ENCODE measurements at places on chromosomes 1 and 21.
A peak's percentile ranks its signal among the peaks of the same experiment; 100 is the strongest.

DNA sequence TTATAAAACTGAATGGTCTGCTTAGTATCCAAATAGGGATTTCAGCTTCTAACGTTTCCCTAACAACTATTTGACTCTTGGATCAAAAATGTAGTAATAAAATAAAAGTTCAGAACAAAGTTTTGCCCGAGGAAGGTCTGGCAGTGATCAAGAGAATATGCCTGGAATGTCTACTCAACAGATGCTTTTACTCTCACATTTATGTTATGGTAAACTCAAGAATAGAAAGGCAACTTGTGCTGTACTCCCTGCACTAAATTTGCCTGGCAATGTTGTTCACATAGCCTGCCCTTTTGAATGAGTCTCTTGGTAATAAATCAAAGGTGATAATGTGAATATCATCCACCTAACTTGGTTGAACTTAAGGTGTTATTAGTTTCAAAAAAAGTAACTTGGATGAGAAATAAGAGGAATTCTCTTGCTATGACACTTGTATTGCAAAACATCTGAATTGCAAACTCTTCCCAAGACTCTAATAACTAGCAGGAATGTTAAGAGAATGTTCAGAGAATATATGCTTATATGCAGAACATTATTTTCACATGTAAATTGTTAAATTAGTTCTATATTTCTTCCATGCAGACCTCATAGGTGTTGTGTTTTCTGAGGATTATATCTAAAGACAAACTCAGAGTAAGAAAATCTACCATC is 215.8 kb downstream of the COL24A1 start:
- H3K36me3 ChIP-seq = no peaks in the 10 kb centered on the region
- H3K4me3 ChIP-seq = no peak overlapping the region
- no peak for DNase-seq
- no peaks in the 10 kb centered on the region for H3K4me1 ChIP-seq
- H3K27ac ChIP-seq = no peak overlapping the region

- H3K27ac ChIP-seq = no peak overlapping the region
- H3K4me3 ChIP-seq = no peak overlapping the region
- H3K27me3 ChIP-seq = no peaks in the 10 kb centered on the region
- H3K4me1 ChIP-seq = peaks cover 6% of the 10 kb centered on the region
Measured at GRCh38 chr21:42298237-42298636, 17.0 kb downstream of the TFF3 start.

DNA sequence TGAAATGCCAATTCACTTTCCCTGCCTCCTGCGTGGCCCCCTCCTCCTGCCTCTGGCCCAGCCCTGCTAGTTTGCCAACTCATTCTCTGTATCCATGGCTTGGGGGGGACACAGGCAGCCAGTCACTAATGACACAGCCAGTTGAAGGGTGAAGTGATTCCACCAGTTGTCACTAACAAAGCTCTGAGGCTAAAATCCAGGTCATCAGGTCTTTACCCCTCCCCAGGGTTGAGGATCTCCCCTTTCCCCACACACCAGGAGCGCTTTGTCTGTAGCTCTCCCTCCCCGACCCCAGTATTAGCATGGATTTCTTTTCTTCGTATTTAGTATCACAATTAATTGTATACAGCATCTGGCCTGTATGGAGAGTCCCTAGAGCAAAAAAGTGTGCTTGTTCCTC is 394.1 kb downstream of the RRAGC start:
- H3K4me1 ChIP-seq = no peaks in the 10 kb centered on the region
- no peak overlapping the region for H3K4me3 ChIP-seq
- no peak for DNase-seq
- peaks cover 15% of the 10 kb centered on the region for H3K27me3 ChIP-seq
- H3K36me3 ChIP-seq = no peaks in the 10 kb centered on the region
- no peak overlapping the region for H3K27ac ChIP-seq

DNA sequence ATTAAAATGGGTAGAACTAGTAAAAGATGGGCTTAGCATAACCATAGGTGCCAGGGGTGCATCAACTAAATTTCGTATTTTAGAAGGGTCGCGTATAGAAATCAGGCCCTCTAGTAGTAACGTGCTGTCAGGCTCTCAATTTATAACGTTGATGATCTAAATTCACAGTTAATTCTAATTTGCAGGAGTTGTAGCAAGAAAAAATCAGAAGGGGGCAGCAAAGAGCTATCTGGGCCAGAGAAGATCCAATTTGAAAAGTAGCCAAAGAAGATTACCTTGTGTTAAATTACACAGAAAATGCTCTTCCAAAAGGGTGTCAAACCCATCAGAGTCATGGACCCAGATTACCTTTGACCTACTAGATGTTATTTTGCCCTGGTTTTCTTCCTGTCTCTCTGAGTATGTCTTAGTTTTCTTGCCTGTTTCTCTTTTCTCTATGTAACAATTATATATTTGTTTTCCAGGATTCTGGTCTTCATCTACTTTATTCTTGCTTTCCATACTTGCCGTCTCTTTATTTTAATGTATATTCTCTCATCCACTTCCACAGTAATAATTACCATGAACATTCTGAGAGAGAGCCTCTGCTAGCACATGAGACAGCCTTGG is 1030.9 kb downstream of the AMY1C start:
- no peak overlapping the region for H3K4me3 ChIP-seq
- no peak for DNase-seq
- H3K27ac ChIP-seq = no peak overlapping the region
- H3K4me1 ChIP-seq = no peaks in the 10 kb centered on the region

DNA sequence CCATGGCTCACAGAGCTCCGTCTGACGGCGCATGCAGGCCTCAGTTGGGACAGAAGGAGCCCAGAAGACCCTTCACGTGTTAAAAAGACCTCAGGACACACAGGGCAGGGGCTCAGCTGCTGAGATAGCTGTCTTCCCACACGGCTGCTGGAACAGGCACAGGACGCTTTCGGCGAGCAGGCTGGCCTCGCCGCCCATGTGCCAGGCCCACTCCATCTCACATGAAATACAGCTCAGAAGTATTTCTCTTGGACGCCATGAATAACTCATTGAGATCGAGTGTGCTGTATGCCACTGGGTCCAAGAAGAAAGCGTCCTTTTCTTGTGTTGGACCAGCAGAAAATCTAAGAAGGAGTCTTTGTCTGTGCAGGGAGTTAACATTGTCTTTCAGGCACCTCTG is 69.6 kb downstream of the SIM2 start:
- H3K36me3 ChIP-seq = no peaks in the 10 kb centered on the region
- H3K4me1 ChIP-seq = no peaks in the 10 kb centered on the region
- DNase-seq = no peak

DNA sequence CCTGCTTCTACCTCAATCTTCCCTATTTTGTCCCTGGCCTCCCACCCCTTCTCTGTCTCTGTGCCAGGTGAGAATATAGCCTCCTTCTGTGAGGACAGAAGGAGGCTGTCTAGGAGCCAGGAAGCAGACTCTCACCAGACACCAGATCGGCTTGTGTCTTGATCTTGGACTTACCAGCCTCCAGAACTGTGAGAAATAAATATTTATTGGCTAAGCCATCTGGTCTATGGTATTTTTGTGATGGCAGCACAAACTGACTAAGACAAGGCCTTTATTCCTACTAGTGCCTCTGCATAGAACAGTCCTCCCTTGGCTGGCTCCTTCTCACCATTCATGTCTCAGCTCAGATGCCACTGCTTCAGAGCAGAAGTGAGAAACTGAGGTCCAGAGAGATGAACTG is 1.9 kb downstream of the GPN2 start:
- H3K36me3 ChIP-seq = peaks cover 44% of the 10 kb centered on the region
- no peaks in the 10 kb centered on the region for H3K27me3 ChIP-seq
- H3K4me1 ChIP-seq = peaks cover 21% of the 10 kb centered on the region
- peak overlapping the region; percentile 100 for H3K4me3 ChIP-seq
- DNase-seq = no peak
- peak overlapping the region; percentile 97 for H3K27ac ChIP-seq

DNA sequence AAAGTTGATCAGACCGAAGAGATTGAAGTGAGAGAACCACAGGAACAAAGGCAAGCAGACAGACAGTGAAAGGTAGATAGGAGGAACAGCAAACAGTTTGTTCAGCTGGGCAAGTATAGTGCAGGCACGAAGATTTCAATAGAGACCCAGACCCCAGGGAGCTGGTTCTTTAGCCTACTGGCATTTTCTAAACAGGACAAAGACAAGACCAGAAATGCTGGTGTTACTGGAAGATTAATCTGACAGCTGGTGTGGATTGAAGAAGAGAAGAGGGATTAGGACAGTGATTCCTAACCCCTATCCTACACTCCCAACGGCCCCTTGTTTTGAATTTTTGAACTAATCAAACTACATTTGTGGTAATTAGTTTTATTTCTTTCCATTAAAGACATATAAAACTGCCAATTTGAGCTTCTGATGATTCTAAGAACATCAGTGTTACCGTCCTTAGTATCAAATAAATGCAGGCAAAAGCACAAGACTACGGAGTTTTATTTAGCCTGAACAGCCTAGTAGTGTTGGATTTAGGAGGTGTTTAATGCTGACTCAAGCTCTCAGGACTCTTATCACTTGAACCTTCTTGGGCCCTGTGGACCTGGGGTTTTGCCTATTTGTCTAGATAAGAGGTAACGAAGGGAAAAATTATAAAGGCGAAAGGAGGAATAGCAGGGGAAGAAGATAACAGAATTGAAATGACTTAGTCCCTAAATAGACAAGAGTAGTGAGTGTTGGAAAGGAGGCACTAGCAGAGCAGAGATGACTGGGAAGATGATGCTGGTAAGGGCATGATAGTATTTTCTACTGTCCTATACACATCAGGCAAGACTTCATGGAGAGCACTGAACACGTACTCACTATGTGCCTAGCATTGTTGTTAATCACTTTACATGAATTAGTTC is 2.0 kb downstream of the NPL start:
- DNase-seq = no peak
- H3K4me1 ChIP-seq = peaks cover 17% of the 10 kb centered on the region
- H3K4me3 ChIP-seq = no peak overlapping the region
- H3K36me3 ChIP-seq = peaks cover 12% of the 10 kb centered on the region
- peaks cover 19% of the 10 kb centered on the region for H3K27me3 ChIP-seq
- H3K27ac ChIP-seq = no peak overlapping the region

- no peak overlapping the region for H3K27ac ChIP-seq
- H3K4me1 ChIP-seq = no peaks in the 10 kb centered on the region
- no peak overlapping the region for H3K4me3 ChIP-seq
- no peaks in the 10 kb centered on the region for H3K36me3 ChIP-seq
Measured at GRCh38 chr1:71273334-71273733, 192.5 kb upstream of the ZRANB2 start.

GRCh38 chr1:163777205-163777604 is 455.5 kb downstream of the NUF2 start:
- no peak for DNase-seq
- H3K36me3 ChIP-seq = no peaks in the 10 kb centered on the region
- H3K27ac ChIP-seq = no peak overlapping the region
- no peaks in the 10 kb centered on the region for H3K4me1 ChIP-seq

DNA sequence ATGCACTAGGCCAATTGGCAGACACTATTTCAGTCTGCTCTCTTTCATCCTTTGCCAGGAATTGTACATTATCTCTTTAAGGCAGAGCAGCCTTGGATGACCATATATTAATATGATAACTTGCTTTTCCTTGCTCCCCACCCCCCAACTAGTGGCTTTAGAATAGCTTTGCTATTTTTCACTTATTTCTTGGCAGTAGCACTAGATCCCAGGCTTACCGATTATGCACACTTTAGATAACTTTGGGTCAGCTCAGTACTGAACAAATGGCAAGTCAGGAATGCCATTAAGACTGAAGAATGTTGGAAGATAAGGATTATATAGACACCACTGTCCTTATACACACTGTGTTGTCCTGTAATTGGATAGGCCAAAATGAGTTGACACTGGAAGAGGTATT is 146.4 kb downstream of the FGGY start:
- no peak overlapping the region for H3K4me3 ChIP-seq
- H3K27ac ChIP-seq = no peak overlapping the region
- peaks cover 5% of the 10 kb centered on the region for H3K4me1 ChIP-seq
- DNase-seq = no peak
- peaks cover 7% of the 10 kb centered on the region for H3K36me3 ChIP-seq

- no peak for DNase-seq
- no peaks in the 10 kb centered on the region for H3K4me1 ChIP-seq
- H3K27me3 ChIP-seq = peaks cover 6% of the 10 kb centered on the region
- no peaks in the 10 kb centered on the region for H3K36me3 ChIP-seq
- no peak overlapping the region for H3K4me3 ChIP-seq
- no peak overlapping the region for H3K27ac ChIP-seq
Measured at GRCh38 chr1:215201283-215201682, 118.7 kb downstream of the KCNK2 start.

DNA sequence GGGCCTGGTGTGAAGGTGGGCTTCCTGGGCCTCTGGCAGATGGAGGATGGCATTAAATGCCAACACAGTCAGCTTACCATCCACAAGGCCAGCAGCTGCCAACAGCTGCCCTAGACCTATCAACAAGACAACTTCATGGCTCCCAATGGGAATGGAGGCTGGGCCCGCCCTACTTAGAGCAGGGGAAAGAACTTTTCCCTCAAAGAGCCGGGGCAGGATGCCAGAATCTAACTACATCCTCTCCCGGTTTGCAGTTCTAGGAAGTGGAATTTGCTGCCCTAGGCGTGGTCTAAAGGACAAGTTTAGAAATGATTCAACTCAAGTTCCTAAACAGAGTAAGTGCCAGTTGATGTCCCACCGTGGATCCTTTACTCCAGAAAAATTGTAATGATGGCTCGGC is 13.1 kb downstream of the ICMT start:
- DNase-seq = no peak
- H3K4me3 ChIP-seq = no peak overlapping the region
- peaks cover 2% of the 10 kb centered on the region for H3K4me1 ChIP-seq
- no peak overlapping the region for H3K27ac ChIP-seq
- peaks cover 11% of the 10 kb centered on the region for H3K36me3 ChIP-seq

- H3K36me3 ChIP-seq = peaks cover 36% of the 10 kb centered on the region
- no peak for DNase-seq
- H3K4me1 ChIP-seq = peaks cover 17% of the 10 kb centered on the region
- H3K4me3 ChIP-seq = no peak overlapping the region
- H3K27ac ChIP-seq = no peak overlapping the region
Measured at GRCh38 chr1:235156265-235156664, 4.8 kb downstream of the RBM34 start.

- DNase-seq = no peak
- H3K4me3 ChIP-seq = no peak overlapping the region
- no peaks in the 10 kb centered on the region for H3K4me1 ChIP-seq
- H3K27me3 ChIP-seq = no peaks in the 10 kb centered on the region
- no peak overlapping the region for H3K27ac ChIP-seq
- no peaks in the 10 kb centered on the region for H3K36me3 ChIP-seq
Measured at GRCh38 chr1:82565546-82565945, 764.8 kb downstream of the ADGRL2 start.

GRCh38 chr1:115284209-115284608 is 53.8 kb downstream of the NGF start:
- no peaks in the 10 kb centered on the region for H3K27me3 ChIP-seq
- H3K4me1 ChIP-seq = no peaks in the 10 kb centered on the region
- H3K4me3 ChIP-seq = no peak overlapping the region
- H3K27ac ChIP-seq = no peak overlapping the region

DNA sequence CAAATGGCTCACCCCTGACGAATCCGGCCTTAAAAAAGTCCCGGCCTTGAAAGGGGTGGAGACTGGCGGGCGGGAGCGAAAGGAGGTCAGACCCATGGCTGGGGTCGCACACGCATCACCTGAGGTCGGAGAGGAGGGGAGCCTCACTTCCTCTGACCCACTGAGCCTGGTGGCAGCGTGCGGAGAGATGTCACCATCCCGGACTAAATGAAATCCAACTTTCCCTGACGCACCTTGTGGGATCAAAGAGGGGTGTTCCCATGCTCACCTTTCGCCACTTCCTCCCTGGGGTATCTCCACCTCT is 709 bp upstream of the SLC41A1 start:
- no peak for DNase-seq
- peaks cover 42% of the 10 kb centered on the region for H3K4me1 ChIP-seq
- H3K36me3 ChIP-seq = peaks cover 9% of the 10 kb centered on the region
- no peaks in the 10 kb centered on the region for H3K27me3 ChIP-seq

GRCh38 chr1:116329524-116330341 is 43.3 kb upstream of the ATP1A1 start:
- peaks cover 1% of the 10 kb centered on the region for H3K36me3 ChIP-seq
- no peak overlapping the region for H3K4me3 ChIP-seq
- peaks cover 53% of the 10 kb centered on the region for H3K4me1 ChIP-seq

All from activated naive CD8-positive, alpha-beta T cell treated with anti-CD3 and anti-CD28 coated beads for 36 hours (primary cell).